ENCODE measurements at places on chromosomes 2 and 18.

DNA sequence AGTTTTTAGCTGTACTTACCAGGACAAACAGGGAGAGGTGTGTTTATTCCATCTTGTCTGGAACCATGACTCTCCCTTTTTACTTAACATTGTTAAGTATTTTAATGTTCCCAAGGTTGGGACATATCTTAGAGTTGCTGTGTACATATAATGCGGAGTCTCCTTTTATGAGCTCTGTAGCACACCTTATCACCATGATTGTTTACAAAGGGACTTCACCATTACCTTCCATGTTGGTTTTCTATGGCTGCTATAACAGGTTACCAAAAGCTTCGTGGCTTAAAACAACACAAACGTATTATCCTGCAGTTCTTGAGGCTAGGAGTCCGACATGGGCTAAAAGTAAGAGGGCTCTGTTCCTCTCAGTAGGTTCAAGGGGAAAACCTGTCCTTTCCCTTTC is 164.3 kb downstream of the GALNT1 start:
- no peak for DNase-seq

DNA sequence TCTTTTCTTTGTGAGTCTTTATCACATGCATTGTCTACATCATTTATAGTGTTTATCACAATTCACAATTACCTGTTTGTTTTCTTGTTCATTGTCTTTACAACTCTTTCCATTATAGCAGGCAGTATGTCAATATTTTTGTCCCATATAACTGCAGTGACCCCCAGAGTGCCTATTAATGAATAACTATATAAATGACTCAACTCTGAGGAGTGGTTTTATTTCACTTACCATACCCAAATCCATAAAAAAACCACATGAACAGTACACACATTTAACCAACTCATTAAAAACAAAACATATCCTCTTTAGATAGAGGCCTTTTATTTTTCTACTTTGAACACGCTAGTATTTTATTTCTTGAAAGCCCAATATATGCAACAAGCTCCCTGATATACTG is 1419.1 kb upstream of the NXPH2 start:
- no peak for DNase-seq

GRCh38 chr18:10482985-10483949 is 28.8 kb downstream of the APCDD1 start:
- no peak for DNase-seq

- DNase-seq: no peak
Measured at GRCh38 chr2:105708697-105709096, 36.0 kb upstream of the NCK2 start.

DNA sequence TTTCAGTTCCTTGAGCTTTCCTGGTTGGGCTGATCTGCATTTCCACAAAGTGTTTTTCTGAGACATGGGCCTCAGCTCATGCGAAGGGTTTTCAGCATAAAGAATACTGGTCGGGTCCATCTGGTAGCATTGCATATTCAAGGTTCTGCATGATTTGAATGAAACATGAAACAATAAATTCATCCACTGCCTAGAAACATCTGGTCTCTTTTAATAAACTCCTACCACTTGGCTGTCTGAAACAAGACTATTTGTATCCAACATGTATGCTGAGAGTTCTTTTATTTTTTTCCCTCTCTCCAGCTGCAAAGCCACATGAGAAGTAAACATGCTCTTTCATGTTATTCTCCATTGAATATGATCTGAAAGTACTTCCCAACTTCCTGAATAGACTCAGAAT is 314.9 kb upstream of the SOX11 start:
- DNase-seq: no peak

DNA sequence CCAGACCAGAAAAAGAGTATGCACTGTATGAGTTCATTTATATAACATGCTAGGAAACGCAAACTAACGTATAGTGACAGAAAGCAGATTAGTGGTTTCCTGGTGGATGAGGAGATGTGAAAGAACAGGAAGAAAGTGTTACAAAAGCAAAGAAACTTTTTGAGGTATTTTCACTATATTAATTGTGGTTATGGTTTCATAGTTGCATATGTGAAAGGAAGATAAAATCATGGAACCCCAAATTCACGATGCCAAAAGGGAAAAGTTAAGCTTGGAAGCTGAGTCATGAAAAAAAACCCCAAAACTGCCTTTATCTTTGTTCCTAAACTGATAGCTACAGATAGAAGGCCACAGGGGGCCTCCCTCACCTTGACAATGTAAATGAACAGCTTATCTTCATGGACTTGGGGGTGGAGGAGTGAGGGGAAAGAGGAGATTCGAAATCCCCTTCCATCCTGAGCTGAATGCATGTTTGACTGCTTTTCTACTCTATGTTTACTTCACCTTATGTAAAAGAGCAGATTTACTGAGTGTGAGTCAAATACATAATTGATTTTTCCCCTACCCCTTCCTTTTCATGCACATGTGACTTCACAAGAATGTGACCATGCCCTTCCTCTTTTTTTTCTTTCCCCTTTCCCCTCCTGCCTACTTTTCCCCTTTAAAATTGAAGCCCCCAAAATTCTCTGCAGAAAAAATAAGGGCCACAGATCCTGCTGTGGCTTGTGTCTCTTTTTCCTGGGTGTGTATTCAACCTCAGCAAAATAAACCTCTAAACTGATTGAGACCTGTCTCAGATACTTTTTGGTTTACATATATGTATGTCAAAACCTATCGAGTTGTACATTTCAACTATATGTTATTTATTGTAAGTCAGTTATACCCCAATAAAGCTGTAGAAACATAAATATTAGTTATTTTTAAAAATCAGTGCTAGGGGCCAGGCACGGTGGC is 100.1 kb upstream of the TLK1 start:
- DNase-seq: no peak

GRCh38 chr2:217954971-217955740 is 47.6 kb downstream of the TNS1 start:
- DNase-seq: no peak

DNA sequence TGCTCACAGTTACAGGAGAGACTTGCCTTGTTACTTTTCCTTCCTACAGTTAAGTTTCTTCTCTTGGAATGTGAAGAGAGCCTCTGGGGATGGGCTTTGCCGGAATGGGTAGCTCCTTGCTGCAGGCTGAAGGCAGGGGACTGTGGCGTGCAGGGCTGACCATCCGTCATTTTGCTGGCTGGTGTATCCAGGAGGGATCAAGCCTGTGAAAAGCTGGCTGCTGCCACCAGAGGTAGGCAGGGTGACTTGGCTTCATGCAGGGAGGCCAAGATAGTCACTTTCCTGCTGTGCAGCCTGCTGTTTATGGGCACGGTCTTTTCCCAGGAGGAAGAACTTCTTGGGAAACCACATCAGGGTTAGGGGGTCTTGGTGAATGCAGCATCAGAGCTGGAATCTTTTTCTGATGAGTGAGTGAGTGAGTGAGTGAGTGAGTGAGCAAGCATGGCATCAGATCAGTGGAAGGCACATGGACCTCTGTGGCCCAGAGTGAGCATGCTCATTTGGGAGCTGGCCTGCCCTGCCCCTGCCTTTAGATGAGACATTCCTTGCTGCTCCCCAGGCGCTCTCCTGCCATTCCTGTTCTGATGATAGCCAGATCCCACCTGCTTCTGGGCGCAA is 33.0 kb downstream of the FHOD3 start:
- DNase-seq: no peak

DNA sequence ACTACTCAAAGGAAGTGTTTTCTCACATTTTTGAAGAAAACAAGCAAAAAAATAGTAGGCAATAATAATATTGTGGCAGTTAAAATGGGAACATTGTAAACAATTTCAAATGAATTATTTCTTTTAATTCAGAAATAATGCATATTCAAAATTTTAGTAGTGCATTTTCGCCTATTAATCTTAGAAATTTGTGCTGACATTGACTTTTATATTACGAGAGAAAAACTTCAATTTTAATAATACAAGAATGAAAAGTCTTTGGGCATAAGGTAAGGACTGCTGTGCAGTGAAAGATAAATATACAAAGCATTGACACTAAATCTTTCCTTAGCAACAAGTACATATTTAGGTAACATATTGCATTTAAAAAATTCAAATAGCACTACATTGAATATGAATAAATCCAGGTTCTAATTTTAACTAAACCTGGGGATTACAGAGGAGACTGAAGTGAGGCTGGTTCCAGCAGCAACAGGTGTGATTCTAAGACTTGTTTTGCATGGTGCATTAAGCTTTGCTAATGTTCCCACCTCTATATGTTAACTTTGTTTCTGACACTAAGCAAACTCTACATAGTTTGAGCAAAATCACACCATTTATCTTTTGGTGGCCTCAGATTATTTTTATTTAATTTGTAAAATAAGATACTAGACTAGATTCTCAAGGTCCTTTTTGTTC is 40.5 kb downstream of the CALCRL start:
- DNase-seq: no peak

GRCh38 chr2:132415915-132416722 is 486 bp upstream of the GPR39 start:
- DNase-seq: no peak

DNA sequence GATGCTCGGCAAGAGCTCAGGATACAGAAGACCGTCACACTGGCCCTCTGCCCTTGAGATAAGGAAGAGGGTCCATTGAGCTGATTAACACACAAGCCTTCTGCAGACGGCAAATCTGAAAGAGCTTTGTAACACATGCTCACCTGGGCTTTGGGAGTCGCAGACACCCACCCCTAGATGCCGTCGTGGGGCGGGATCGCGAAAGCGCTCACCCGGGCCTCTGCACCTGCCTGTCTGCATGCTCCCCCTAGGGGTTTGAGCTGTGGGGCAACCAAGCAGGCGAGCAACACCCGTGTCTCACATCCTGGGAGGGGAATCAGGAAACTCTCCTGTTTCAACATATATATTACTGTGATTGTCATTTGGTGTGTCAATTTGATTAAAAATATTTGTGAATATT is 99.8 kb upstream of the KCNH7 start:
- no peak for DNase-seq

- no peak for DNase-seq
Measured at GRCh38 chr18:49225160-49225559, 235.3 kb downstream of the DYM start.

DNA sequence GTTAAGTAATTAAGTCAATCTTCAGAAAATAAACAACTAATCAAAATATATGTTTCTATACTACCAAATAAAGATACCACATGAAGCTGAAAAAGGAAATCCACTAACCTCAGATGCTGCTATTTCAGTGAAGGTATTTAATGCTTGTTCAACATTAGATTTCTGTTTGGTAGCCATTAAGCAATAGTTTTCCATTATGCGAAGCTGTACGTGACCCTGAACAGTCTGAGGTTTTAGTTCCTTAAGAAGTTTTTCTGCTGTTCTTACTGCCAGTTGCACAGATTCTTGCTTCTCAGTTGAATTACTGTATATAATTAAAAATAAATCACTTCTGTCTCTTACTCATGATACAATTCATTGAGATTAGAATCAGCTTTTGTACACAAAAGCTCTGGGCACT is 65.4 kb downstream of the TTC21B start:
- no peak for DNase-seq

- no peak for DNase-seq
Measured at GRCh38 chr18:47179520-47179919, 3.4 kb upstream of the IER3IP1 start.

- no peak for DNase-seq
Measured at GRCh38 chr2:9261231-9261883, 54.7 kb downstream of the ASAP2 start.

- DNase-seq: no peak
Measured at GRCh38 chr18:59758106-59758505, 60.9 kb upstream of the CCBE1 start.

DNA sequence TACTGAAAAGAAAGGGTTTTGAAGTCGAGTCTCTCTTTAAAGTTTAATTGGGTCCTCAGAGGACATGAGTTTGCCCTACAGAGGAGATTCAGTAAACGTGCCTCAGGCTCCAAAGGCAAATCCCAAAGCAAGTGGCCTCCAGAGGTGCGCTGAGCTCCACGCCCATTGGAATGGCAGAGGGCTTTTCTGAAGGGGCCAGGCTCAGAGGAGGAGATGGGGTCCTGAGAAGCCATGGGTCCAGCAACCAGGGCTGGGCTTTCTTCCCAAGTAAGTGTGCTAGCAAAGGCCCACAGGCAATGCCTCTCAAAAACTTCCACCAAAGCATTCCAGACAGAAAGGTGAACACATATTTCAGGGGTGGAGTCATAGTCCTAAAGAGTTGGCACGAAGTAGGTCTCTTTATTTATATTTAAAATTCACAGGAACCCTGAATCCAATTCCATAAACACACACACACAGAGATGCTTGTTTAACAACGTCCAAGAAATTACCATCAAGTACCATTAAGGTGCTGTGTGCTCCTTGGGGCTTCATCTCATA is 93.0 kb upstream of the SH3BP4 start:
- DNase-seq: no peak

DNA sequence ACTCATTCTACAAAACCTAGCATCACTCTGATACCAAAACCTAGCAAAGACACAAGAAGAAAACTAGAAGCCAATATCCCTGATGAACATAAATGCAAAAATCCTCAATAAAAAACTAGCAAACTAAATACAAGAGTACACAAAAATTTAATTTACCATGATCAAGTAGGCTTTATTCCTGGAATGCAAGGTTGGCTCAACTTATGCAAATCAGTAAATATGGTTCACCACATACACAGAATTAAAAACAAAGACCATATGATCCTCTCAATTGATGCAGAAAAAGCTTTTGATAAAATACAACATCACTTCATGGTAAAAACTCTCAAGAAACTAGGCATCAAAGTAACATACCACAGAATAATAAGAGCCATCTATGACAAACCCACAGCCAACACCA is 188.3 kb downstream of the ETAA1 start:
- no peak for DNase-seq

- no peak for DNase-seq
Measured at GRCh38 chr2:160472839-160473251, 20.8 kb downstream of the RBMS1 start.

DNA sequence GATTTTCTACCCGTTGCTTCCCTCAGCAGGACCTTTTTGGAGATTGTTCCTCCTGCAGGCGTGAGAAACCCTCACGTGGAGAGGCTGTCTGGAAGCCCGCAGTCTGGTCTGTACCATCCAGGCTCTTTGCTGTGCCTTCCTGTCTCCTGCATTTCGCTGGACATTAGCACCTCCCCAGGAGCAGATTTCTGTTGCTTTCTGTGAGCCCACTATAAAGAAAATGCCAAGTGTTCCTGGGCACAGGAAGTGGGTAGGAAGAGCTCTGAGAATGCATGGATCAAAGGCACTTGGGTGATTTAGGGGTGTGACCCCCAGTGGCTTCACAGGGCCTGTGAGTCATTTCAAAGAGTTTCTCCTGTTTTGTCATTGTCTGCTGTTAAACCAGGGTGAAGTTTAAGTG is 27.3 kb downstream of the SPTBN1 start:
- DNase-seq: no peak

DNA sequence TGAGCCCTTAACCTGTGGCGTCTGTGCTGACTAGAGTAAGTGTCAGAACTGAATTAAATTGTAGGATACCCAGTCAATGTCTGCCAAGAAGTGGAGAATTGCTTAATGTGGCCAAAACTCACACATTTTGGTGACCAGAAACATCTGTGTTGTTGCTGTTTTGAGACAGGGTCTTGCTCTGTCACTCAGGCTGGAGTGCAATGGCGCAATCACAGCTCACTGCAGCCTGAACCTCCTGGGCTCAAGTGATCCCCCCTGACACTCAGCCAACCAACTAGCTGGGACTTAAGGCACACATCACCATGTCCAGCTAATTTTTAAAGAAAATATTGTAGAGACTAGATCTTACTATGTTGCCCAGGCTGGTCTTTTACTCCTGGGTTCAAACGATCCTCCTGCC is 34.4 kb upstream of the RTN4 start:
- no peak for DNase-seq

GRCh38 chr2:209456489-209456888 is 32.6 kb downstream of the MAP2 start:
- no peak for DNase-seq

Measured in CD4-positive, alpha-beta T cell treated with Interleukin-4 for 1 hour (primary cell).